ENCODE measurements at places on chromosomes 6 and 20. TPM values are rescaled to one million over a fixed set of nuclear protein-coding genes. Genes with fewer than 3 reads are reported as not detected.

Gene PCMTD2
- 123 TPM for total RNA-seq

Gene SLC2A10
- 20.6 TPM for total RNA-seq

Gene ANGPT4
- 0.67 TPM for total RNA-seq

Gene TAF11
- total RNA-seq = 17.3 TPM

Gene BMP6
- 7.5 TPM for total RNA-seq

Gene AKAP7
- total RNA-seq = 12.5 TPM

Gene TP53INP2
- 19.5 TPM for total RNA-seq

Gene RNF182
- total RNA-seq = 5.0 TPM

Gene CRIP3
- total RNA-seq = 0.83 TPM

Gene HIVEP2
- total RNA-seq = 14.4 TPM

Gene HLA-A
- 320 TPM for total RNA-seq

Gene TRIM38
- total RNA-seq = 12.7 TPM

Gene CPNE5
- total RNA-seq = 5.2 TPM

Gene EBF4
- total RNA-seq = 8.2 TPM

Gene RAD21L1
- total RNA-seq = 0.23 TPM

Gene DNAAF9
- total RNA-seq = 26.1 TPM

All from lung (tissue), 17 donors.